ENCODE measurements at places on chromosomes 12 and 14. TPM values are rescaled to one million over a fixed set of nuclear protein-coding genes. Genes with fewer than 3 reads are reported as not detected.

Gene JAG2
- 27.4 TPM for total RNA-seq

Gene BATF
- not detected for total RNA-seq

Gene CACNB3
- 31.2 TPM for total RNA-seq

Gene DBX2
- not detected for total RNA-seq

Gene CD4
- not detected for total RNA-seq

Gene ACVRL1
- 0.18 TPM for total RNA-seq

Gene RIMBP2
- 0.06 TPM for total RNA-seq

Gene MYH6
- 0.10 TPM for total RNA-seq

Gene CAPZA3
- not detected for total RNA-seq

Gene NRIP2
- total RNA-seq, result not detected

Gene NPFF
- total RNA-seq, result 0.19 TPM

Gene TAS2R20
- total RNA-seq, result not detected

Gene SIX6
- not detected for total RNA-seq

Gene PROX2
- total RNA-seq, result not detected

Gene LUM
- total RNA-seq, result 0.49 TPM

Gene KRT8
- total RNA-seq, result 4,552 TPM

Gene NGB
- not detected for total RNA-seq

Gene KLRG1
- 1.8 TPM for total RNA-seq

Gene TSPAN19
- total RNA-seq, result not detected

Gene VASH1
- 3.4 TPM for total RNA-seq

Gene OTX2
- not detected for total RNA-seq

Gene TAS2R9
- not detected for total RNA-seq

Data from A549 treated with AZD2906 at 1 μM for 4 hours (cell line).